Activated CD4-positive, alpha-beta memory T cell treated with anti-CD3 and anti-CD28 coated beads, Interleukin-2, amount 10 ng/mL, durations not matched to agents 7 days and 5 days (primary cell): ENCODE measurements at places on chromosomes 3 and 15. TPM values are rescaled to one million over a fixed set of nuclear protein-coding genes. Genes with fewer than 3 reads are reported as not detected.

Gene TEX55
- not detected for total RNA-seq

Gene TCTA
- 19.7 TPM for total RNA-seq

- DNase-seq: no peak
- no peaks in the 10 kb centered on the region for H3K4me1 ChIP-seq
- H3K36me3 ChIP-seq: no peaks in the 10 kb centered on the region
- H3K27ac ChIP-seq: no peak overlapping the region
- no peak overlapping the region for H3K4me3 ChIP-seq
Observed at GRCh38 chr3:176780766-176781165, 416.5 kb downstream of the TBL1XR1 start.

DNA sequence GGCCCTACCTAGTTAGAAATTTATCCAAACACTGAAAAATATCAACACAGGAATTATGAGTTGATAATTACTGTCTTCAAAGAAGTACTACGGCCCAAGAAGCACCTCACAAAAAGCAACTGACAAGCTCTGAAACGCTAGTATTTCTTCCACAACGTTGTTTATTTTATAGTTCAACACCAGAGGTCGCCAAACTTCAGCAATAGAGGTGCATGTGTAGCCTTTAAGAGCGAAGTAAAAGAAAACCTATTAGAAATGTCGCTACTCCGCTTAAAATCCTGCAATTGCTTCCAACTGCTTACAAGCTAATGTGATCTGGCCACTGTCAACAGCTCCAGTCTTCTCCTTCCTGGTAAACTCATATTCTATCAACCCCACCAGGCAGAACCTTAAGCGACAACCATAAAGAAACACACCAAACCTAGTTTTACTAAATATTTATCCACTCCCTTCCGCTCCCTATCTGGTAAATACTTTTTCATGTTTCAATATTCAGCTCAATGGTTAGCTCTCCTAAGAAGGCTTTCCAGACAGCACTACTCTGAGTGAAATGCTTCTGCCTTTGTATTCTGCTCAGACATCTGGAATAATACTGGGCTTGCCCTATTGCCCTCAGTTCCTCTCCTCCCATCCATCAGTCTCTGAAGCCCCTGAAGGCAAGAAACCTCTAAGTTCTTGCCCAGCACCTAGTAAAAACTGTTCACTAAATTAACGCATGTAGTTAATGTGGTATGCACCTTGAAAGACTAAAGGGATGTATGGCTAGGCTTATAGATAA lies 110.2 kb downstream of the NR1I2 start:
- H3K27ac ChIP-seq: no peak overlapping the region
- peaks cover 4% of the 10 kb centered on the region for H3K4me1 ChIP-seq
- H3K4me3 ChIP-seq: no peak overlapping the region
- peak; percentile 26 for DNase-seq

GRCh38 chr3:134363381-134363755 lies 10.9 kb downstream of the AMOTL2 start:
- no peak overlapping the region for H3K27ac ChIP-seq
- H3K36me3 ChIP-seq: no peaks in the 10 kb centered on the region
- peaks cover 15% of the 10 kb centered on the region for H3K4me1 ChIP-seq
- peaks cover 20% of the 10 kb centered on the region for H3K27me3 ChIP-seq
- no peak overlapping the region for H3K4me3 ChIP-seq
